ENCODE measurements at places on chromosomes 1 and 21.

DNA sequence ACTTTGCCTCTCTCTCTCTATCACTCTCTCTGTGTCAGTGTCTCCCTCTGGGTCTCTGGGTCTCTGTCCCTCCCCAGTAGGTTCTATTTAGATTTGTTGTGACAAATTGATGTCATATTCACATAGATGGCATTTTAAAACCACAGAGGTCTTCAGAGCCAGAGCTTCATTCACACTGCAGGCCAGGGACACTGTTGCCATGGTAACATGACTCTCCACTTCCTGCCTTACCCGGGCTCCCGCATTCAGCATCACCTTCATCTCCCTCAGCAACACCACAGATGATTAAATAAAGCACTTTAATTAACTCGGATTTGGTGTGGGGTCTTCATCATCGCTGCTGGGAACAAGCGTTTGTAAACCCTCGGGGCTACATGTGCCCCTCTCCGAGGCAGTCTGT lies 132.6 kb downstream of the ETS2 start:
- DNase-seq = no peak

- no peak for DNase-seq
These were observed 17.3 kb downstream of the PI4KB start for GRCh38 chr1:151309811-151310323.

- DNase-seq = no peak
These were observed 10.2 kb downstream of the EEIG2 start for GRCh38 chr1:108570128-108570527.

DNA sequence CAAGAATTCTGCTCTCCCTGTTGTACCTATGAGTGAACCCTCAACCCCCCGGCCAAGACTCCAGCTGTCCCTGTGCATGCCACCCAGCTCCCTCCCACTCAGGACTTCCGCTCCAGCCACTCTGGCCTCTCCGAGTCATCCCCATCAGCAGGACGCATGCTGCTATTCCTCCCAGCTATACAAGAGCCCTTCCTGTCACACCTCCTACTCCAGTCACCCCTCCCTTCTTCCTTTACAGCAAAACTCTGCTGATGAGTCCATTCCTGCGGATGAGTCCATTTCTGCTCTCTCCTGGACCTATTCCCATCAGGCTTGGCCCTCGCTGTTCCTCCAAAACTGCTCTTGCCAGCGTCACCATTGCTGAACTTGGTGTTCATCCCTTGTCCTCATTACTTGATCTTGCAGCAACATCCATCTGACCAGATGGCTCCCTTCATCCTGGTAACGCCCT lies 42.2 kb downstream of the H3-3A start:
- peak; percentile 71 for DNase-seq

DNA sequence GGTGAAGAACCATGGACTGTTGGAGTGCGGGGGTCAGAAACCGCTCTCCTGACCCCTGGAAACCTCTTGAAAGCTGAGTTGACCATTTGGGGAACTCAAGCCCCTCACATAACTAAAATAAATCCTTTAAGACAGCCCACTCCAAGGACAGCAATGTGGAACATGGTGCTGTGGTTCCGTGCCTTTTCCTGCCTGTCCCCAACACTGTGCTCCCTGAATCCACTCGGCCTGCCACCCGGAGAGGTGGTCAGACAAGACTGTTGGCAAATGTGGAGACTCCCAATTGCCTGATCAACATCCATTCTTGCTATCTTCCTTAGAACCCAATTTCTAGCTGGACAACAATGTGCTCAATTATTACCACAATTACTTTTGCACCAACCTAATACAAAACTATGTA lies 286.0 kb downstream of the NPHP4 start:
- DNase-seq = no peak

GRCh38 chr1:6984986-6985385 lies 199.7 kb downstream of the CAMTA1 start:
- peak; percentile 45 for DNase-seq

DNA sequence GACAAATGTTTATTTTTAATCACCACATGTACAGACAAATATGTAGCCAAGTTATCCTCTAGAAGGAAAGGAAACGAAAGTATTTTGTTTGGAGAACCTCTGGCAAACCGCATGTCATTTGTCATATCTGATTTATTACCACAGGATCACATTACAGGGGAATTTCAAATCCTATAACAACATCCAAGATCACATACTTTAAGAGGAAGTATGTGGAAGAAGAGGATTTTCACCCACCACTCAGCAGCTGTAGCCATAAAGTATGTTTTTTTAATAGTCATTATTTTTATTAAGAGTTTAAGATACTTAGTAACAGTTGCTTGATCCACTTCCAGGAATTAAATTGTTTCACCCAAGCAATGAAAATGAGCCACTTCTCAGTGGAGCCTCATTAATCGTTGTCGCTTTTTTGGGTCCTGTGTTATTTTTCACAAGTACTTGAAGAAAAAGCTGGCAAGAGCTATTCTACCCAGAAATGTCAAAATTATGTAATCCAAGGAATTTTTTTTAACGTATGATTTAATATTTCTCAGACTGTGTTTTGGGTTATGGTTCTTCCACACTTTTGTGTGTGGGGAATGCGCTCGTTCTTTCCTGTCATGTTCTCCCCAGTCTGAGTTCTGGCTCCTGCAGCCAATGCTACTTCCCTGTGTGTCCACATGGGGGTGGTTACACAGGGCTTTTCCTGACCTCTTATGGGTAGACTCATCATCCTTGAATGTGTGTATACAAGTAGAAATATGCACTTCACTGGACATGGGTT lies 6.9 kb downstream of the SERTAD4 start:
- DNase-seq = no peak

DNA sequence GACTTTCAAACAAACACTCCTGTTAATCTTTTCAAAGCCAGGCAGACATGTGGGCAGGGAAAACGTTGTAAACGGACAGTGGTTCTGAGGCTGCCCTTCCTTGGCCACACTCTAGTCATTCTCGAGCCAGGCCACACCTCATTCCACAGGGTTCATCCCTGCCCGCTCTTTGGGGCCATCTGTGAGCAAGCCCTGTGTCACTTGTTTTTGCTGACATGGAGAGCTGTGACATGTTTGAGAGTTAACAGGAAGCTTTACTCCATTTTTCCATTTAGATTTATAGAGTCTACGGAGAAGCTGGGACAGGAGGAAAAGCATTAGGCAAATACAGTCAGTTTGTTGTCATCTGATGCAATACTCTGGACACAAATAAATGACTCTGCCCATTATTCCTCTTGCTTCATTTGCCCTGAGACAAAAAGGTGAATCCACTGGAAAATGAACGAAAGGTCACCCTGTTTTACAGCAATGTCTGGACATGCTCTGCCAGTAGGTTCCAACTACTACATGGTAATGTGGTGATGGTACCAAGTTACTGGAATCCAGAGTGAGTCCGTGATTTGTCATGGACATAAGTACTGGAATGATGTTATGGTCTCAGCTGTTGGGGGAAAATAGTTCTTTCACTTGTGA lies 126.9 kb downstream of the CLIC6 start:
- DNase-seq = no peak

GRCh38 chr1:226974544-226975258 lies 34.6 kb downstream of the COQ8A start:
- DNase-seq = no peak

GRCh38 chr1:211353562-211354212 lies 27.1 kb downstream of the TRAF5 start:
- DNase-seq = no peak

DNA sequence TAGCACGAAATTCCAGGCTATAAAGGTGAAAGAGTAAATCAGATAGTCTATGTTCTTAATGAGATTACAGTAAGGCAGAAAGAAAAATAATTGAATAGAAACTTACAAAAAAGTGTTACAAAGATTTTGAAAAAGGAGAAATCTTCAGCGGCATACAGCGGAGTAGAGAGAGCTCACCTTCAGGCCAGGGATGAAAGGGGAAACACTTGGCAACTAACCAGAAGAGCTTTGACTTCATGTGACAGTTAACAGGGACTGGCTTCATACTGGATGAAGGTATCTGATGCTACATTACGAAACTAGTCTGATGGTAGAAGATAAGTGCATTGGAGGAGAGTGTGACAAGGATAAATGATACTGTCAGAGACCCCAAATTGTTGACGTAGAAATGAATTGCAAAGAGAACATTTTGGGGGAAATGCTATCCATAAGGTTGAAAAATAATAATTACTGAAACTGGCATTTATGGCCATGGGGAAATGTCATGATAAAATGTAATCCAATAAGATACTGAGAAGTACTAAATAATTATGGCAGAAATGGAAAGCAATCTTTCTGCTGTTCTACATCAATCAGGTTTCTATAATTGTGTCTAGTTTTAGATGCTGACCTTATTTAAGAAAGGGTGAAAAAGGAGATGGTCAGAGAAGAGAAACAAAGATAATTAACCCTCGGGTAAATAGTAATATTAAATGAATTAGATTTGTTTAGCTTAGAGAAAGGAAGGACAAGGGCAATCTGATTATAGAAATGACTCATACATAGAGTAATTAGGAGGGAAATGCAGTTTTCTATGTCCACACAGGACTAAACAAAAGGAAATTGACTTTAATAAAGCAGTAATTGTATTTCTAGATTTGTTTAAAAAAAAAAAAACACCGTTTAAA lies 808.7 kb downstream of the NCAM2 start:
- DNase-seq = no peak

DNA sequence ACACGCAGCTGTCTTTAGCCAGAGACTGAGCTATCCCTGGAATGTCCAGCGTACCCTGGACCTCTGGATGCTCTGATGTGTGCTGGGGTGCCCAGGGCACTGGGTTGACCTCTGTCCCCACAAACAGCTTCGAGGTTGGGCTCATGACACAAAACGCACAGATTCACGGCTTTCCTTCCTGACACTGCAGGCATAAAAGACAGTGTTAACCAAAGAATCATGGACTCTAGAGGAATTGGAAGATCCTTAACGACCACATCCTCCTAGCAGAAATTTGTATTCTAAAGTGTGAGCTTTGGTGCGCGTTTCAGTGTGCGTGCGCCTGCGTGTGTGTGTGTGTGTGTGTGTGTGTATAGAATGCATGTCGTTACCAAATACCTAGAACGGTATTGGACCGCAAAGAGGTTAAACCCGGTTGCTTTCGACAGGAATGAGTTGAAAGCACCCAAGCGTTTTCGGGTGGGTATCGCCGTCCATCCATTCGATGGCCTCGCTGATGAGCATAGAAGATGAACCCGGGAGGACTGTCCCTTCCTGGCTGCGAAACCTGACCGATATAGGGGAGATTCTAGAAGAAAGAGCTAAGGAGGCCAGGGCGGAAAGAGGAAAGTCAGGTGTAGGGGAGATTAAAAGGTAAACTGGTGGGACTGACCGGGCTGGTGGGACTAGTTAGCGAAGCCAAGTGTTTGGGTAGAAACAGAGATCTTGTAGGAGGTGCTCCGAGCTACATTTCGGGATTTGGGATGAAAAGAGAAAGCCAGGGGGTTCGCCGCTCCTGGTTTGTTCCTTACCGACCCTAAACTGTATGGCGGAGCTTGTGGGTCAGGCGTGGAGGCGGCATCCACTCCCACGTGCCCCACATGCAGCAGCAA lies 6.8 kb upstream of the LHX9 start:
- no peak for DNase-seq

GRCh38 chr1:9612871-9613624 lies 24.3 kb downstream of the TMEM201 start:
- peak; percentile 57 for DNase-seq

DNA sequence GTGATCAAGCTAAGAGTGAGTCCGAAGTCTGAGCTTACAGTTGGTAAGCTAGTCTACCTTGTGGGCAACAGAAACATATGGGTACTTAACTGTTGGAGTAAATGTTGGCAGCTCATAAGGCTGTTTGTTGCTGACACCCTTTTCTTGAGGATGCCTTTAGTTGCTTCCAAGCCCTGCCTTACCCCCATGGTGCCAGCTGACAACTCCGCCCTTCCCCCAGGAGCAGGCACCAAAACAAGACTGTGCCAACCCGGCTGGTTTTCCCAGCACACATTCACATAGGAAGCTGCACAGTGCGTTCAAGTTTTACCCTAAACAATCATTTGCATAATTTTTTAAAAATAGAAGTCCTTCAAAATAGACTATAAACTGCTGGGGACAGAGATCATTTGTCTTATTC lies 150.2 kb upstream of the LMO4 start:
- no peak for DNase-seq

Measured in spleen (tissue), 13 donors.